ENCODE measurements at places on chromosomes 12 and 14.
A peak's percentile ranks its signal among the peaks of the same experiment; 100 is the strongest.

- DNase-seq: peak; percentile 19
Measured at GRCh38 chr12:43766291-43766690, 7.5 kb downstream of the IRAK4 start.

- DNase-seq: peak; percentile 72
Measured at GRCh38 chr12:54958048-54958658, 26.4 kb downstream of the TESPA1 start.

GRCh38 chr14:56759633-56760032 lies 50.6 kb downstream of the OTX2 start:
- no peak for DNase-seq

DNA sequence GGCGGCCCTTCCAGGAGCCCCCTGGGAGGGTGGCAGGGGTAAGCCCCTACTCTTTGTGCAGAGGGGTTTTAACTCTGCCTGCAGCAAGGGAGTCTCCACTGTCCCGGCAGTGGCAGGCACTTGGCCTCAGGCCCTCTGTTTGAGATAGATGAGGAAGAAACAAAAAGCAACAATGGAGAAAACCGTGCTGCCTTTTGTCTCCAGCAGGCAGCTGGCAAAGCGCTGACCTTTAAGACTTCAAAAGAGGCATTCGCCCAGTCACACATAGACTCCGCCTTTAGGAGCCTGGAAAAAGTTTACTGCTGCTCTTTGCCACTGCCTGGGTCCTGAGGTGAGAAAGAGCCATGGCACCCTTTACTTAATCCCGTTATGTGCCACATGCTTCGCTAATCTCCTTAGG lies 158.2 kb upstream of the NTF3 start:
- DNase-seq: no peak

GRCh38 chr12:79223761-79224160 lies 359.2 kb downstream of the SYT1 start:
- no peak for DNase-seq

DNA sequence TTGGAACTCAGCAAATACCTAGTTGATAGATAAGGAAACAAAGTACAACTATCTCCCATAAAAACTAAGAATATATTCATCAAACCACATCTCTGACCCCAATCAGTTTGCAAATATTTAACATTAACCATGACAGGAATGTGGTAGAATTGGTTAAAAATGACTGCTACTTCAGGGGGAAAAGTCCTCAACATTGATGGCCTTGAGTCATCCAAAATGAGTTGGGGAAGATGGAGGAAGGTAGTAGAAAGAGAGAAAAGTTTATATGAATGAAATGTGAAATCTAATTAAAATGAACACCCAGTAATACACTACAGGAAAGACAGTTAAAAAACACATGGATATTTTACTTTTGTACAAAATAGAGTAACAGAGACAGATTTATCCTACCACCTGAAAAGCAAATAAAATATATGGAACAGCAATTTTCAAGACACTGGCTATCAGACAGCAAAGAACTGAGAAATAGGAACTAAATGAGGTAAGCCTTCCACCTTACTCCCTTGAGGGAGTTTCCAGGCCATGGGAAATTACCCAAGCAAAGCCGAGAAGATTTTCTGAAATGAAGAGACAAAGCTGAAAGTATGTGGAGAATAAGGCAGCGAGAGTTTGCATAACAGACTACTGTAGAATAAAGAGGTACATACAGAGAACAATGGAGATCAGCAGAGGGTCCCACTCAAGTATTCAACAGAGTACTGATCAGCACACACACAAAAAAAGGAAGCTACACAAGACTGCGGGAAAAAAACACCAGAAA lies 49.6 kb downstream of the TC2N start:
- no peak for DNase-seq

DNA sequence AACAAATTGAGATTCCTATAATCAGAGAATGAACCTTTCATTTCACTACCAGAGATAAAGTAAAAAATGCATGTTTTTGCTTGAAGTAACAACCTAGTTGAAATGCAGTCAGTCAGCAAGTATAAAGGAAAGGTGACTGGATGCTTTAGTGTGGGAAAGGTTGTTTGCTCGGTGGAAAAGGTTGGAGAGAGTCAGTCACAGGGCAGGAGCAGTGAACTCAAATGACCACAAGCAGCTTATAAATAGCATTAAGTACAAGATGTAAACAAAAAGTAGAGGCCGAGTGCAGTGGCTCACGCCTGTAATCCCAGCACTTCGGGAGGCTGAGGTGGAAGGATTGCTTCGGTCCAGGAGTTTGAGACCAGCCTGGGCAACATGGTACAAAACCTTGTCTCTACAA lies 98.1 kb upstream of the FGD4 start:
- DNase-seq: peak; percentile 55

DNA sequence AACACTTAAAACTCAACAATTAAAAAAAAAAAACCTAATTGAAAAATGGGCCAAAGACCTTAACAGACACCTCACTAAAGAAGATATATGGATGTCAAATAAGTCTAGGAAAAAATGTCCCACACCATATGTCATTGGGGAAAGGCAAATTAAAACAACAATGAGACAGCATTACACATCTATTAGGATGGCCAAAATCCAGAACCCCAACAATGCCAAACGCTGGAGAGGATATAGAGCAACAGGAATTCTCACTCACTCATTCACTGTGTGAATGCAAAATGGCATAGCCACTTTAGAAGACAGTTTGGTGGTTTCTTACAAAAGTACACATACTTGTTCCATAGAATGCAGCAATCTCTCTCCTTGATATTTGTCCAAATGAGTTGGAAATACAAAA lies 173.7 kb downstream of the SLC25A21 start:
- no peak for DNase-seq
